Epithelial cell of proximal tubule (primary cell): ENCODE measurements at places on chromosomes 2 and 18.

- no peak for DNase-seq
Observed at GRCh38 chr18:78246050-78246449, 733.6 kb upstream of the SALL3 start.

DNA sequence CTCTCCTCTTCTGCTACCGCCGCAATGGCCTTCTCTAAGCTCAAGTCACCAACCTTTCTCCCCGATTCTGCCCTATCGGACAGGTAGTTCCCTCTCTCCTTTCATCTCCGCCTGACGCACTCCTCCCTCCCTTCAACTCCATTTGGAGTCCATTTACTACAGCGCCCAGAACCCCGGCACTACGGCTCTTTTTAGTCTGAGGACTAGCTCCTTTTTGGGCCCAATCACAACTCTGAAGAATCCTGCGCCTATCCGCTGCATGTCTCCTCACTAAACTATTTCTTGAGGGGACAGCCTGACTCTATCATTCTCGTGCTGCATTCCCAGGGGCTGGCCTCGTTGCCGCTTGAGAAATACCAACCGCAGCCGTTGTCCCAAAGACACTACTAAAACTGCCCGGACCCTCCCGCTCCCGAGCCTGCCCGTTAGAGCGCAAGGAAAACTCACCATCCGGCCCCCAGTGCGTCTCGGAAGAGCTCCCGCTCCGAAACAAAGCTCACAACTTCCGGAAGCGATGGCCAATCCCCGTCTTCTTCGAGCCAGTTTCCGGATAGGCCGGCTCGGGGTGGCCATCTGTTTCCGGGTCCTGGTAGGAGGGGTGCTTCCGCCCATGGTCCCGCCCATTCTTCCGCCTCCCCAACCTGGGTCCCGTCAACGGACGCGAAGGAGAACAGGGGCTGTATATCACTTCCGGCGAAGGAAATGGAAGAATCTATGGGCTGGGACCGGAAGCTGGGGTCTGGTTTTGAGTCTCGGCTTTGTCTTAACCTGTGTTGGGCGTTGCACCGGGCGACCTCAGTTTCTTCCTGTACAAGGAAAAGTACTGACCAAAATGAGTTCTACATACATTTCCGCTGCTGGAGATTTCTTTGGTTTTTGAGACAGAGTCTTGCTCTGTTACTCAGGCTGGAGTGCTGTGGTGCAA lies at the start of gene TPRKB:
Gene TPRKB (minus strand): TSS at position 491 of the 925 bp plus-strand sequence. CDS start 2,776 bp downstream, outside the sequence.
- peak; percentile 77 for DNase-seq

GRCh38 chr2:134739236-134739878 lies 20.6 kb upstream of the TMEM163 start:
- DNase-seq = no peak

DNA sequence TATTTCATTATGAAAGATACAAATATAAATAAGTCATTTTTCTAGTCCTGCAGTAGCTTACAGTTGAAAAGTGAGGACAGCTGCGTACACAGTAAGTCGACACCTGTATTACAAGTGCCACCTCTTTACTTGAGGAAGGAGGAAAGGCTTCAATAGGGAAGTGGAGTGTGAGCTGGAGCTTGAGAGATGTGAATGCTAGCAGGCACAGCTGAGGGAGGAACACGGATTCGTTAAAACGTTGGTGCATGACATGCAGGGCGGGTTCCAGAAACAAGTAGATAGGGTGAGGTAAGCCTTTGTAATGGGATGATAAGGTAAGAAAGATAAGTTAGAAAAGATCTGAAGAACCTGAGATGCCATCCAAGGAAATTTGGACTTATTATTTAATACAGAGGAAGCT lies 98.1 kb upstream of the CSRNP3 start:
- no peak for DNase-seq

DNA sequence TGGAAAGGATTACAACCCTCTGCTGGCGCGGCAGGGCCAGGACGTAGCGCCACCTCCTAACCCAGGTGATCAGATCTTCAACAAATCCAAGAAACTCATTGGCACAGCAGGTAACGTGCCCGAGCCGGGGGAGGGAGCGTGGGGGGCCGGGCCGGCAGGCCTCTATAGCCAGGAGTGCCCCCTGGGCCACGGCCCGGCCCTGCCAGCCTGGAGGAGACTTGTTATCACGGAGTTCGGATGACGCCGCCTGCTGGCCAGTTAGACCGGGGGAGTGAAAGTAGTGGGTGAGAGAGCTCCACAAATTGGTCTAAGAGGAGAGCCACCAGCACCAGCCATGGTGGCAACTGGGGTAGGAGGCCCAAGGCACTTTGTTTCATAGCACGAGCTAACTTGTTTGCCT lies 8.6 kb upstream of the TMEM214 start:
- no peak for DNase-seq

- no peak for DNase-seq
Observed at GRCh38 chr2:18752667-18753422, 163.5 kb upstream of the NT5C1B start.

DNA sequence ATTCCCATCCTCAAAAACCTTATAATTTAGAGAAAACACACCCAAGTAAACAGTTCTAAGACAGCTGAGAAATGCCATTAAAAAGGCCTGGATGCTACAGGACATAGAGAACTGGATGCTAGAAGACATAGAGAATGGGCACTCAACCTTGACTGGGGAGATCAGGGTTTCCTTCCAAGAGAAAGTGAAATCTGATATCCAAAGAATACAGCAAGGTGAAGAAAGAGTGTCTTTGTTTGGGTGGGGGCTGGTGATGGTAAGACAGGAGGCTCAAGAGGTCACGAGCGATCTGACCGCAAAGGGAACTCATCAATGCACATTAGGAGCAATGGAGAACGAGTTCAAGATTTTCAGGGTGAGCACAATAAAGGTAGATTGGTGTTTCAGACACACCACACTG lies 31.6 kb downstream of the EPB41L3 start:
- no peak for DNase-seq

DNA sequence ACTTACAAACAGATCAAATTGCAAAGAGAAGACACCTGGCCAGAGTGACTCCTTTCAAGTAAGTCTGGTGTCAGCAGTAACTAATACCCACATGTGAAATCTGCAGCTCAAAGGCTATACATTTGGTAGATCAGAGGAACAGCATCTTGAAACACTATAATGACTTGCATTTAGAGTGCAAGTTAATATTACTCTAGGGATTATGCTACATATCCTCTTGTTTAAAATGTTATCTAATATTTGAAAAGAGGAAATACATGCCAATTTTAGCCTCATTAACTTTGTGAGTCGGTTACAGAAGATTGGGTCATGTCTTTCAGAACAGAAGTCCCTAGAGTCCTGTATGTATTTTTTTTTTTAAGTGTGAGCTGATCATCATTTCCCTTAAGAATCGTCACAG lies 15.2 kb downstream of the LANCL1 start:
- DNase-seq = no peak

GRCh38 chr18:55387139-55387984 lies 200.6 kb downstream of the TCF4 start:
- no peak for DNase-seq

- DNase-seq = no peak
Observed at GRCh38 chr18:21593540-21594257, 6.8 kb downstream of the ESCO1 start.

DNA sequence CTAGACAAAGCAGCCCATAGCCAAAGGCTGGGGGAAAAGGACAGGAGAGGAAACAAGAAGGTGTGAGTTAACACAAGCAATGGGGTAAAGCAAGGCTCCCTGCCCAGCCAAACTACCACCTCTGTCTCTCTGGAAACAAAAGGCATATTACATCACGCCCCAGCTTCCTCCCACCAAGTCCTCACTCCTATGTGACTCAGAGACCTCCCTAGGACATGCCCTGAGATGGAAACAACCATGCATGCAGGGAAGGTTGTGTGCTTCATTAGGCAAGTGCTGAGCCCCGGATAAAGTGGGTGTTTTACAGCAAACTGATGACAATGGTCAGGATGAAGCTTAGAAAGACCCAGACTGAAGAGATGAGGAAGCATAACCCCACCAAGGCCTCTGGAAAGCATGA lies 9.0 kb upstream of the ATRAID start:
- no peak for DNase-seq

GRCh38 chr2:207200136-207200535 lies 34.4 kb upstream of the KLF7 start:
- no peak for DNase-seq

DNA sequence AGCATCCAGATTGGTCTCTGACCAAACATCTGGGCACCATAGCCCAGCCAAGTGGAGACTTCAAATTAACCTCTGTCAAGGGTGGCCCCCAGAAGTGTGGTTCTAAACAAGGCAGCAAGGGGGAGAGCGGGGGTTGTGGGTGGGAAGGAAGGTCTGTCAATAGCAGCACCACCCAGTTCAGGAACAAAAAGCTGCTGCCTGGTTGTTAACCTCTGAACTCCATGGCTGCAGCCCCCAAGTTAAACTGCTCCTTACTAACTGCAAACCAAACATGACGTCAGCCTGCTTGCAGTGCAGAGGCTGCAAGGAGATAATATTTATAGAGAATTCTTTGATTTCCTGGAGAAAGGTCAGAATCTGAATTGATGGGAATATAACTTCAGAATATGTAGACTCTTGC lies 76.5 kb downstream of the ARL4C start:
- no peak for DNase-seq

- no peak for DNase-seq
Observed at GRCh38 chr2:119174993-119175347, 16.4 kb upstream of the C1QL2 start.

GRCh38 chr2:120720231-120720630 lies 15.4 kb upstream of the GLI2 start:
- DNase-seq = no peak

- no peak for DNase-seq
Observed at GRCh38 chr18:6374935-6375529, 39.7 kb downstream of the L3MBTL4 start.

DNA sequence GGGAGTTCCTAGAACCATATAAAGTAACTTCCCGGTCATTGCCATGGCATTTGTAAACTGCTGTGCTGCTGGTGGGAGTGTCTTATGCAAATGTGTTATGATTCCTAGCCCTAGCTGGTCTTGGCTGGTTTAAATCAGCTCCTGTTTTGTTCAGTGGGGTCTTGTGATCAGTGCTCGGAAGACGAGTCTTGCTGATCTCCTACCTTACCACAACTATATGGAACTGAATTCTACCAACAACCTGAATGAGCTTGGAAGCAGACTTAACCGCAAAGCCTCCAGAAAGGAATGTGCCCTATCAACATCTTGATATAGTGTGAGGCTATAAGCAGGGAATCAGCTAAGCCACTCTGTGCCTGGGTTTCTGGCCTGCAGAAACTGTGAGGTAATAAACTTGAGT lies 33.5 kb downstream of the POLE4 start:
- DNase-seq = no peak

DNA sequence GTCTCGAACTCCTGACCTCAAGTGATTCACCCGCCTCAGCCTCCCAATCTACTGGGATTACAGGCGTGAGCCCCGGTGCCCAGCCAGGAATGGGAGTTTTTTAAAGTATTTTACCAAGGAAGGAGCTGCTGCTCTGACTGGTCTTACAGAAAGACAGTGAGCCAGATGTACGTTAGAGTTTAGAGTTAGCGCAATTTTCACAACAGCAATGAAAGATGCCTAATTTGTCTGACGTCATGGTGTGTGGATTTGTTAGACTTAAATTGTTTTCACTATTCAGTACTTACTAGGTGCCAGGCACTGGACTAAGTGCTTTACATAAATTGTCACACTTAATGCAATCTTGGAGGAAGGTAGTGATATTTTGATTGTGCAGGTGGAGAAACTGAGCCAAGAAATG lies 12.4 kb upstream of the RPL37A start:
- DNase-seq = no peak

GRCh38 chr2:9092383-9093282 lies 89.1 kb upstream of the MBOAT2 start:
- DNase-seq = no peak

GRCh38 chr2:212021947-212022346 lies 516.7 kb downstream of the ERBB4 start:
- no peak for DNase-seq

DNA sequence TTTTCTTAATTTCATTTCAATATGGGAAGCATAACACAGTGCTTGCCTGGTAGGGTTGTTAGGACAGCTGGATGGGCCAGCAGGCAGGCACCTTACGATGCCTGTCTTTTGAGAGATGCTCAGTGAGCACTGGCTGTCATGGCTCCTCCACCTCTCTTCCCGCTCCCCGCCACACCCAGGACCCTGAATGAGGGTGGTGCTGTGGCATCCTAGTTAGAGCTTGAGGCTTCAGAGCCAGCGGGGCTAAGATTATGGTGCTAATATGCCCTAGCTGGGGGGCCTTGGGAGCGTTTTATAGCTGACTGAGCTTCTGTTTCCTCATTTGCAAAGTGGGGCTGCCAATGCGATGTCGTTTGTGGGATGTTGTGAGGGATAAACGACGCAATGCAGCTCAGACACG lies 37.7 kb downstream of the ASB1 start:
- no peak for DNase-seq

GRCh38 chr2:239930378-239930777 lies 94.8 kb downstream of the NDUFA10 start:
- no peak for DNase-seq
